Ovary (tissue), 10 donors: ENCODE measurements at places on chromosomes 4 and X. TPM values are rescaled to one million over a fixed set of nuclear protein-coding genes. Genes with fewer than 3 reads are reported as not detected.

Gene SPIN2A
- 0.48 TPM for total RNA-seq

Gene SHROOM3
- 5.7 TPM for total RNA-seq

DNA sequence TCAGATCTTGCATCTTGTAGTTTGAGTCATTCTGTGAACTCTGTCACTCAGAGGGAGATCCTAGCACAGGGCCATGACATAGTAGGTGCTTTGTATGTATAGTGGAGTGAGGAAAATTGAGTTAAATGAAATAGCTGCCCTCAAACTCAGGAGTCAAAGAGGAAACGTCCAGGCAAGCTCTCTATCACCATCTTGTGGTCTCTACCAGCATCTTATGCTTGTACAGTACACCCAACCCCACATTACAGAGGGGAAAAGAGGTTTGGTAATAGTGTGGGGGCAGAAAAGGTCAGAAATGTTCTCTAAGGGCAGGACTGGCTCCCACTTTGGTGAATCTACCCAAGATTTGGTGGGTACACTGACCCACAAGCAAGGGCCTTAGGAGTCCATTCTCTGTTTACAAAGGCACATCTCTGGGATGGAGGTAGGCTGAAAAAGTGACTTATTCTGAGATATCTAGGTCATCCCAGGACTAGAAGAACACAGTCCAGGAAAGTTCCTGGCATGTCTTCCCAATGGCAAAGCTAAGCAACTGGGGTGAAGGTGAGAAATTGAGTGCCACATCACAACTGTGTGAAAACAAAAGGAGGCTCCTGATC lies 131.8 kb downstream of the OR13H1 start:
- no peaks in the 10 kb centered on the region for H3K4me1 ChIP-seq
- no peaks in the 10 kb centered on the region for H3K36me3 ChIP-seq
- no peak overlapping the region for H3K27ac ChIP-seq
- H3K27me3 ChIP-seq = no peaks in the 10 kb centered on the region

DNA sequence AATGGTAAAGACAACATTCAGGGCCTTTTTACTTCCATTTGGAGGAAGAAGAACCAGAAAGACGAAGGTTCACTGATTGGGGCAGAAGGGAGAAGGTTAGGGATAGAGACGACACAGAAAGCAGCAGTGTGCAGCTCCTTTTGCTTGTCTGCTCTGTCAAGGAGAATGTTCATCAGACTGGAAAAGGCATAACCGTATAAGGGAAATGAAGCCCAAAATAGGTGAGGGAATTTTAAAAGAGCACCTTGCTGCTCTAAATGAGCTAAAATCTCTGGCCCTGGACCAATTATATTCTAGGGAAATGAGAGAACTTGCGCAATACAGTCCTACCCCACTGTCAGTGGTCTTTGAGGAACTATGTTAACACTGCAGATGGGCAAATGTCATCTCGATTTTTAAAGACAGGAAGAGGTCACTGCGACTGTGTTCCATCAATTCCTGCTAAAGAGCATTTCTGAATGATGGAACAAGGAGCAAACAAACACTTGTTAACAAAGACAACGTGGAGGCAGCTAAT lies 909.8 kb upstream of the FTHL17 start:
- no peaks in the 10 kb centered on the region for H3K4me1 ChIP-seq
- H3K27ac ChIP-seq = no peak overlapping the region
- no peak for DNase-seq
- H3K36me3 ChIP-seq = no peaks in the 10 kb centered on the region
- H3K27me3 ChIP-seq = no peaks in the 10 kb centered on the region

- no peak overlapping the region for H3K4me3 ChIP-seq
- H3K27ac ChIP-seq = no peak overlapping the region
- no peaks in the 10 kb centered on the region for H3K36me3 ChIP-seq
Measured at GRCh38 chrX:11450354-11450753, 157.1 kb downstream of the AMELX start.

Gene KIAA0232
- 30.4 TPM for total RNA-seq

Gene GPR119
- not detected for total RNA-seq
